Inflammatory macrophage (primary cell): ENCODE measurements at places on chromosomes 13 and 19.
A peak's percentile ranks its signal among the peaks of the same experiment; 100 is the strongest.

GRCh38 chr19:11089254-11090013 lies at the start of gene LDLR:
Gene LDLR (plus strand): TSS chr19:11089463. CDS start chr19:11089549, 86 bp downstream.
- DNase-seq: peak; percentile 95

- no peak for DNase-seq
Measured at GRCh38 chr13:106083620-106084350, 451.7 kb downstream of the EFNB2 start.

GRCh38 chr19:48394331-48395169 lies 1.1 kb downstream of the GRIN2D start:
- no peak for DNase-seq

DNA sequence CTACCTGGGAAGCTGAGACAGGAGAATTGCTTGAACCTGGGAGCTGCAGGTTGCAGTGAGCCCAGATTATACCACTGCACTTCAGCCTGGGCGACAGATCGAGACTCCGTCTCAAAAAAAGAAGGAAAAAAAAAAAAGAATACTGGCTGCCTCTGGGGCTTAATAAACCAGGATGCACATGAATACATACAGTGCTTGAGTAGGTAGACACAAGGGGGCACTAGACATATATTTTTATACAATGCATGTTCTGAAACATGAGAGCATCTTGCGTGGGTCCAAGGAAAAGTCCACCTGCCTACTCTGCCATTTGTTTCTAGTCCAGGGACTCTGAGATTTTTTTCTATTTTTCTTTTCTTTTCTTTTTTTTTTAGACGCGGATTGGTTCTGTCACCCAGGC lies 31.2 kb downstream of the KEAP1 start:
- DNase-seq: no peak

GRCh38 chr19:5851302-5851701 lies at the start of gene FUT3:
Gene FUT3 (minus strand): TSS chr19:5851449.
- no peak for DNase-seq

DNA sequence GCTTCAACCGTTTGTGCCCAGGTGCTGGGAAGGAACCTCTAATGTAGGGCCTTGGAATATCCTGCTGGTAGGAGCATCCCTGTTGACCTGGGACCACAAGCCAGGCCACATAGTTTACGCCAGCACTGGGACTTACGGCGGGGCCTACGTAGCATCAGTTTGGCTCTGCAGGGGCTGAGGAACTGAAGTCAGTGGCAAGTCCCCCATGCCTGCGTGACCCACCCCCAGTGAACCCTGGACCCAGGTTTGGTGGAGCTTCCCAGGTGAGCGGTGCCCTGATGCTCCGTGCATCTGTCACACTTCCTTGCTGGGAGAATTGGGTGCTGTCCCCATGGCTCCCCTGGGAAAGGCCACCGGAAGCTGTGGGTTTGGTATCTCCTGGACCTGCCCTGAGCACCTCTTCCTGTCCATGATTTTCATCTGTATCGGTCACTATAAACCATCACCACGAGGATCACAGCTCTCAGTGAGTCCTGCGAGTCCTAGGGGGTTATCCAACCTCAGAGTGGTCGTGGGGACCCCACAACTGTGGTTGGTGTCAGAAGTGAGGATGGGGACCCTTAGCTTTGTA lies 9.9 kb downstream of the SIGLEC11 start:
- no peak for DNase-seq
